ENCODE measurements at places on chromosomes 2 and 18.

DNA sequence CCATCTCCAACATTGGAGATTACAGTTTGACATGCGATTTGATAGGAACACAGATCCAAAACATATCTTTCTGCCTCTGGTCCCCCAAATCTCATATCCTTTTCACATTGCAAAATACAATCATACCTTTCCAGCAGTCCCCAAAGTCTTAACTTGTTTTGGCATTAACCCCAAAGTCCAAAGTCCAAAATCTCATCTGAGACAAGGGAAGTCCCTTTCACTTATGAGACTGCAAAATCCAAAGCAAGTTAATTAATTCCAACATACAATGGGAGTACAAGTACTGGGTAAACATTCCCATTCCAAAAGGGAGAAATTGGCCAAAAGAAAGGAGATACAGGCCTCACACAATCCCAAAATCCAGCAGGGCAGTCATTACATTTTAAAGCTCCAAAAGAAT, 265.4 kb downstream of the GULP1 start:
- no peak for DNase-seq

GRCh38 chr18:47993409-47993808, 63.0 kb upstream of the SMAD2 start:
- no peak for DNase-seq

DNA sequence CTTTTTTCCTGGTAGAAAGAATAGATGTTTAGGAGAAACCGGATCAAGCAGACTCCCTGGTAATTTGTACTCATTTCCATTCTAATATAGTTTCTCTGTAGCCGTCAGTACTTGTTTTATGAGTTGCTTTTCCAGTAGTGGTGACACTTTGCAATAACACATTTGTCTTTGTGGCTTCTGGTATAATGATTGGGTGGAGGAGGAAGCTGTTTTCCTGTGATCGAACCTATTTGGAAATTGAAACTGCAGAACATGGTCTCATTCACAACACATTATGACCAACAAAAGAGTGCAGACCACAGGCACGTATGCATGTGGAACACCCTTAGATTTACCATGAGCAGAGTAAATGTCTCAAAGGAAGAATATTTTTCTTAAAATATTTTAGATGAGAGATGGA, 7.6 kb upstream of the SERPINB12 start:
- DNase-seq = no peak

DNA sequence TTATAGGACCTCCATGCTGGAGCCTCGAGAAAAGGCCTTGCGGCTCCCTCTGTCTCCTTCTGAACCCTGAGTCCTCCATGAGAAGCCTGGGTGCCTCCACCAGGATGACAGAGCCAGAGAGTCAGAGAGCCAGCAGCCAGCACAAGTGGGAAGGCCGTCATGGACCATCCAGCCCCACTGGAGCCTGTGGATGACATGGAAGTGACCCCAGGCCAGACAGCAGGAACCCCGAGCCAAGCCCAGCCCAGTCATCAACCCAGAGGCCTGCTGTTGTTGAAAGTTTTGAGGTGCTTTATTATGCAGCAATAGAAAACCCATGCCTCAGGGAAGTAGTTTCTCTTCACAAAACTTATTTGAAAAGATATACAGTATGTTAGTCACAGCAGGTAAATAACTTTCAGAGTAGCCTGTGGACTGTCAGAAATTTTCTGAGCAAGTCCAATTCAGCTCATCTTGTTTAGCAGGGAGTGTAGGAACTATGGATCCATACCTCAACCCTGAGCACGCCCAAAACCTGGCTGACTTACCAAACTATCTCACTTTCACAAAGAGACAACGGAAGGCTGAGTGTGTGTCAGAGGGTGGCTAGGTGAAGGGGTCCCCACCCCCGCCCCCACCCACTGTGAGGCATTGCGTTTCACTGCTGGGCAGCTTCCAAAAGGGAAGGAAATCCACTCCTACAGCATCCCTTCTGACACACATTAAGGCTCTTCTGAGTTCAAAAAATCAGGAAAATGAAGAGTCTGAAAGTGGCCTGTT, 79.9 kb upstream of the NDUFV2 start:
- DNase-seq = peak; percentile 78
